ENCODE measurements at places on chromosomes 3 and 15.

DNA sequence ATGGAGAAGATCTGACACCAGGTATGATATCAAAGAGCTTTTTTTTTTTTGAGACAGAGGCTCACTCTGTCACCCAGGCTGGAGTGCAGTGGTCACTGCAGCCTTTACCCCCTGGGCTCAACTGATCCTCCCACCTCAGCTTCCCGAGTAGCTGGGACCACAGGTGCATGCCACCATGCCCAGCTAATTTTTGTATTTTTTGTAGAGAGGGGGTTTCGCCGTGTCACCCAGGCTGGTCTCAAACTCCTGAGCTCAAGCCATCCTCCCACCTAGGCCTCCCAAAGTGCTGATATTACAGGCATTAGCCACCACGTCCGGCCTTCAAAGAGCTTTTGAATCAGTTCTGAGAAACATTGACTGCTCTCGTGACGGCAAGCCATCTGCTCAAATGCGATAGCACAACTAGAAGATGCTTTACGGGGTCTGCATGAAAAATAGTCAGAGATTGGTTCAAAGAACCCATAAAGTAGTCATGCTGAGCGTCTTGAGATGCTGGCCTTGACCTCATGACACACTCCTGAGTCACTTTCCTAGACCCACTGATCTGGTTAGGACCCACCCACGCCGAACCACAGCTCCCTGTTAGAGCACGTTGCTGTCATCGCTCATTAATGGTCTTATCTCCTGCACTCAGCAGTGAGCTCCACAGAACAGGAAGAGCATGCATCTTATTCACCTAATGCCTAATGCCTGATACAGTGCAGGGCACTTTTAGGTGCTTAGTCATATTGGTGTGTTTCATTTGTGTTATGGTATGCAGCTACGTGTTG lies 57.0 kb upstream of the NR2F2 start:
- DNase-seq, result no peak

DNA sequence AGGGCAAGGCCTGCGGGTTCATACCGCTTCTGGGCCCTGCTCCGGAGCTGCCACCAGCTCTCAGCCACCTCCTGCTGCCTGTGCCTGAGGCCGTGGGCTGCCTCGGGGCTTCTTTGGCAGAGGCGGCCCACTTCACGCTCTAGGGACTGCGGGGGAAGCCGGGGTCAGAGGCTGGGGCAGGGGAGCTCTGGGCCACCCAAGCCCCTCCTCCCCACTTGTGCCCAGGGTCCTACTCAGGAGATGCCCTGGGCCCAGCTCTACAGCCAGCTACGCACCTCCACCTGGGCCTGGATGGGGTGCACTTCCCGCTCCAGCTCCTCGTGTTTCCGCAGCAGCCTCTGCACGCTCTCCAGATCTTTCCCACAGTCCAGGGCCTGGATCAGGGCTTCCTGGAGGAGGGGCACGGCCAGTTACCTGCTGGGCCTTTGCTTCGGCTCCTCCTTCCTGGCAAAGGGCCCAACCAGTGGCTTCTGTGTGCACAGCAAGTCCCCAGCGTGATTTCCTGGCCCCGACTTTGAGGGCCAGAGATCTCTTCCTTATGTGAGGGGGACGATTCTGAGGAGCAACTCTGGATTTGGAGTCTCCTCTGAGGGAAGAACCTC lies 24.0 kb downstream of the PLA2G4B start:
- DNase-seq, result no peak

DNA sequence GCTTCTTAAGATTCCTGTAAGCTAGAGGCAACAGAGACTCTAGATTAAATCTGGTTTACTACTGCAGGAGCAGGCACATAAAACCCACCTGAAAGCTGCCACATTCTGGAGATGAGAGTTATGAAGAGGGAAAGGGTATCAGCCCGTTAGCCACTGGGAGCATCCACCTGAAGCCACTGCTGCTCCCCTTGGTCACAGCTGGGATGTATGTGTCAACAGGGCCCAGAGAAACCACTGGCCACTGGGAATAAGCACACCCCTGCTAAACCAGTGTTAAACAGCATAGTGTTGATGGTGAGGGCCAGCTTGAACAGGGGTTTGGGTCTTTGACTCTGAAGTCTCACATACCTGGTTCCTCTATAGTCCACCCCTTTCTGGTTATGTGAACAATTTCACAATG lies 10.9 kb downstream of the SLCO2A1 start:
- DNase-seq, result no peak

DNA sequence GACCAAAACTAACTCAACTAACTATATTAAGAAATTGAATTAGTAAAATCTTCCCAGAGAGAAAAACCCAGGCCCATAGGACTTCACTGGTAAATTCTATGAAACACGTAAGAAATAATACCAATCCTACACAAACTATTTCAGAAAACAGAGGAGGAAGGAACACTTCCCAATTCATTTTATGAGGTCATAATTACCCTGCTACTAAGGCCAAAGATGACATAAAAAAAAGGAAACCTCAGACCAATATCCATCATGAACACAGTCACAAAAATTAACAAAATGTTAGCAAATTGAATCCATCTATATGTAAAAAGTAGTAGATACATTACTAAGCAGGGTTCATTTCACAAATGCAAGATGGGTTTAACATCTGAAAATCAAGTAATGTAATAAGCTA lies 3.5 kb downstream of the EDC3 start:
- DNase-seq, result no peak

DNA sequence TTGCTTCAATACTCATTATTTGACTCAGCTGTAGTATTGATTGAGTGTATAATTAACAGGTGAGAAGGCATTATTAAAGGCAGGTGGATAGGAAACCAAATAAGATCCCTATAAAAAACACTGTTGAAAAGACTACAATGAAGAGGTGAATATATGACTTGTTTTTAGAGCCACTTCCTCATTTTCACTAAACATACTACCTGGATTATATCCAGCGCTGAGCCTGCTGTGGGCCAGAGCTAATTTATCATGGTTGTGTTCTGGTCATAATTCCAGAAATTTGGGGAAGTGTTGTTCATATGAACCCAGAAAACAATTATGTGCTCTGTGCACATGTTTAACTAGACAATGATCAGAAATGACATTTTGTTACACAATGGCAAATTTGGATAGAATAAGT lies 235.3 kb upstream of the MME start:
- no peak for DNase-seq

- DNase-seq, result no peak
These were observed 297.1 kb downstream of the SATB1 start for GRCh38 chr3:18127859-18128681.

DNA sequence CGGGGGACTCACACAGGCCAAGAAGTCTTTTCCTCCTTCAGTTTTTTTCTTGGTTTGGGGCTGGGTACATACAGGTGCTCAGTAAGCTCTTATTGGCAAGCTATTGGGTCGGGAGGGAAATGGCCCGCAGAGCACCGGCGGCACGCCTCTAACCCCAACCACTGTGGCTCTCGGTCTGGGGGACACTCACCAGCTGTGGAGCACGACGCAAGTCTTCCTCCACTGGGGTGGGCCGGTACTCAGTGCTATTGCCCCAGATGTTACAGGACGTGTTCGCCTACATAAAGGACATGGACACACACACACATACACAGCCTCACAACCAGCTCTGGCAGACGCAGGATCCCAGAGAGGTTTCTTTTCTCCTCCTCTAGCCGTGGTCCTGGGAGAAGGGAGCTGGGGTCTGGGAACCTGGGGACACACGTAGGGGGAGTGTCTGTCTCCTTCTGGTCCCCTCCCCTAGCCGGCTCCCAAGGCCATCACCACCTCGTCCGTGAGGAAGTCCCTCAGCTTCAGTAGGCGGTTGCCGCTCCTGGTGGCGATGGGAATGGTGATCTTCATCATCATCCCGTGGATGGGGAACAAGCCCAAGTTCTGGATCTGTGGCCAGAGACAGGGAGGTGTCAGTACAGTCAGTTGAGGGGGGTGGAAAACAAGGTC lies 33.4 kb downstream of the FEM1B start:
- DNase-seq, result no peak

DNA sequence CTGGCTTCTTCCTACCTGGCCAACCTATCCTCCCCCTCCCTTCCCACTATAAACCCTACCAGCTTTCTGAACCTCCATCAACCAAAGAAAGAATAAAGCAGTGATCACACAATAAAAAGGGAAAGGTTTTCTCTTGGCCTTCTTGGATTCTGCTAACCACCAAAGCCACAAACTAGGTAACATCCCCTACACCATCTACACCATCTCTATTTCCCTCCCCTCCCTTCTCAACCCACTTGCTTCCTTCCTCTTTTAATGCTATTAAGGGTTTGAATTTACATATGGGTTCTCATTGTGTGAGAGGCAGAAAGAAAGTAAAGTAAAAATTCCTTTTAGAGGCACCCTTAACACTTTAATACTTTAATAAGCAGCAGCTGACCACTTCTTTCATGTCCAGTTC lies 25.8 kb upstream of the RSL24D1 start:
- no peak for DNase-seq

DNA sequence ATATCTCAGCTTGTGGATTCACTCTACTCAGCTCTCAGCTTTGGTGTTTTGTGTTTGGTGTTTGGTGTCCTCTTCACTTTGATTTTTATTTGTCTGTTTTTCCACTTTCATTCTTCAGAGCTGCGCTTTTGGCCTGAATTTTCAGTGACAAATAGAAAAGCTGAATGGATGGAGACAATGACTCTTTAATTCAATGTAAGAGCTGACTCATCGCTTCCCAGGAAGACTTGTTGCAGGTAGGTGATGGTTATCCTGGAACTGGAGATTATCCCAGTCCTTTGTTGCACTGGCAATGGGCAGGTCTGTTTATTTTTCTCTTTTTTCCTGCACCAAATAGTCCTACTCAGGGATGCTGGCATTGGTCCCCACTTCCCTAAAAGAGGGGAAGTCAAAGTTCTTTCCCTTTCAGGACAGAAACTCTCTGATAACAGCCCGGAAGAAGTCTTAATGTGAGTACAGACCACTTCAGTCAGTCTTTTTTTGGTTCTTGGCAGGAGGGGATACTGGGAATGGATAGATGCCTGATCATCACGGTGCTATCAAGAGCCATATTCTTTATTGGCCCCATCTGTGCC lies 12.4 kb upstream of the AEN start:
- DNase-seq, result no peak

GRCh38 chr3:170784406-170784805 lies 85.6 kb downstream of the RPL22L1 start:
- DNase-seq, result no peak

- DNase-seq, result no peak
These were observed 68.4 kb upstream of the SEC13 start for GRCh38 chr3:10389339-10389738.

DNA sequence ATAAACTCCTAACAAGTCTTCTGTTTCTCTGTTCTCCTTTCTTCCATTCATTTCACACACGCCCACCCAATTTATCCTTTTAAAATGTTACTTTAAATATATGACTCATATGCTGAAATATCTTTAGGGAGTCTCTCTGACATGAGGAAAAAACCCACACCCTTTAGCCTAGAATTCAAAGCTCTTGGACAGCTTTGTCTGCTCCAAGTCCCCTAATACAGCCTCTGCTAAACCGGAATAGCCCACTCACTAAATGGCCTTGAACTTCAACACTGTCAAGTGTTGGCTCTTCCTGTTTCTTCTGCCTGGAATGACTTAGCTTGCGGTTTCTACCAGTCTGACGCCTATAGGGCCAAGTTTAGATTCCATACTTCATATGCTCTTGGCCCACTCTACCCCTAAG lies 3.3 kb upstream of the CD96 start:
- DNase-seq, result no peak

DNA sequence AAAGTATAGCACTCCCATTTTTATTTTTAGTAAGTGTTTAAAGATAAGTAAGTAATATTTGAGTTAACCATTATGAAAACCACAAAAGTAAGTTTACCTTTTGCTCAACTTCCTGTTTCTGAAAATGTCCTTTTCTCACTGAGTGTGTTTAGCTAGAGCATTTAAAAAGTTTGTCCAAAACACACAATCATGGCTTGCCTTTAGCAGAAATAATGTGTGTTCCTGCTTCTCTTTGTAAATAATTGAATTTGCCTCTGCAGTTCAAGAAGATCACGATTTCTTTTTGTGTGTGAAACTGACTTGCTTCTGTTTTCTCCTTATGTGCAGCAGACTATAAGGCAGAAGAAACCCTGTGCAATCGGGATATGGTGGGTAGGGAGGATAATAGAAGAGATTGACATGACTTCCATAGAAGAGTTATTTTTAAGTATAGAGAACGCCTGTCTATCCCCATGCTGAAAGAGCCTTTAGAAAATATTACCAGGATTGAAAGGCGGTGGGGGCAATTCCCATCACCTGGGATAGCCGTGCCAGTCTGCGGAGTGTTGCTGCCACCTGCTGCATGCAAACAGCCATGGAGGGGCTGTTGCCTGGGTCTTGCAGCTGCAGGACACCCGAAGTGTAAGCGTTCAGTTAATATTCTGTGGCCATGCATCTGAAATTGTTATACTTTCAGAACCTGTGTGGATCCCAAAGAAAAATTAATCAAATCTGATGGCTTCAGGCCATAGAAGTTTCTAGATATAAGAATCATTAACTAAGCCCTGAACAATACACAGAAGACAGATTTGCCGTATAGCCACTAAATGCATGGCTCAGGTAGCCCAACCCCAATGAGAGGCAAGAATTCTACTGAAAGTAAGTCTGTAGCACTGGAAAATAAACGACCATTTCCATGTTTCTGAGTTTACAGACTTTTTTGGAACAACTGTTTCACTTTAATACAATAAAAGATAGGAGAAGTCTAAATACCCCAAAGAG lies 2.4 kb upstream of the CD96 start:
- DNase-seq, result no peak

DNA sequence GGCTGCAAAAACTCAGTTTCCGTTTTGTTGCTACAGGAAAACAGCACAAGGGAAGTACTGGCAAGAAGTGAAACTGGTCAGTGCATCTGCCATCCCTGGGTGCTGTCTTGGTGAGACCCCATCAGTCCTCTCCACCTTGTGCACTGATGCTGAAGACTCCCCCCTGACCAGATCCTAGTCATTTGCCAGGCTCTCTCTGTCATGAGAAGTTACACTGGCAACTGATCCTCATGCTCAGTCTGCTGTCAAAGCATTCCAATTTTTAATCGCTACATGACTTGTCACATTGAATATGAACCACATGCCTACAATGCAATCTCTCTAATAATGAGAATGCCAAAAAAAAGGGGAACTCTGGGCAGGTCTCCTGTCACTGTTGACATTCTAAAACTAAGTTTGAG lies 296.5 kb downstream of the ZIC1 start:
- DNase-seq, result no peak

DNA sequence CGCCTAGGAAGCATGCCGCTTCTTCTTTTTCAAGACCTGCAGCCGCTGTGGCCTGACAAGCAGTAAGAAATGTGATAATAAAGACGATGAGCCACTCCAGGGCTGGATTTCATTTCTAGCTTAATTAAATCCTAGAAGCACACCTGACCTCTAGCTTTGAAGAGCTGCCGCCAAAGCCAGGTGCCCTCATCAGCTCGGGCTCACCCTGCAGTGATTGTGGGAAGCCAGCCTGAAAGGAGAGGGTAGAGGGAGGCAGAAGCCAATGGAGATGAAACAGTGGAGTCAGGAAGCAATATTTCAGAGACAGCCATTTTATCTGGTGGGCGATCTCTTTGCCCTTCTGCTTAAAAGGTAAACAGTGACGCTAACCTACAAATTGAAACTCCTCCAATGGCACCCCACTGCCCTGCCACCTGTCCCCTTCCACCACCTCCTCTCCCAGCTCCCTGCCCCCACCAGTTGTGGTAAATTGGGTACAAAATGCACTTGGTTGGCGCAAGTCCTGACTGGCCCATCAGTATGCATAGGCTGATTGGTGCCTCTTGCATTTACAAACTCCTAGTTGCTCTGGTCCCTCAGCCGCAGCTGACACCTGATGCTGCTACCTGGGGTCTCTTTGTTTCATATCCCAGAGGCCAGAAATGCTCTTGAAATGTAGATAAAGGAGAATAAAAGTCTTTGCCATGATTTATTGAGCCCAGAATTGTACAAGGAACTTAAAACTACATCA lies 385.3 kb downstream of the PDCD6IP start:
- peak; percentile 58 for DNase-seq
